ENCODE measurements at places on chromosomes 2 and 18.

DNA sequence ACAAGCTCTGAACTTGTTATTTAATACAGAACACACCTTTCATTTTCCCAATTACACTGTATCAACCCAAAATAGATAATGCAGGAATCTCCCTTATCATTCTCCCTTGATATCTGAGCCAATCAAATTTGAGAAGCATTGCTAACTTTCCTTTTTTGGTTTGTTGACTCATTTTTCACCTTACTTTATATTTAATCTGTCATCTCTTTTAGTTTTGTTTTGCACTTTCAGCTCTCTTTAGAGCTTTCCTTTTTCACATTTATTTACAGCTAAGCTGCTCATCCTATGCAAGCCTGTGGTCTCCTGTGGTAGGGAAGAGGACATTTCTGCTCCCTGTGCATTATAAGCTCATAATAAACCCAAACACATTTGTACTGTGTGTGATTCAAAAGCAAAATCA lies 50.1 kb downstream of the ITGAV start:
- no peak for DNase-seq

DNA sequence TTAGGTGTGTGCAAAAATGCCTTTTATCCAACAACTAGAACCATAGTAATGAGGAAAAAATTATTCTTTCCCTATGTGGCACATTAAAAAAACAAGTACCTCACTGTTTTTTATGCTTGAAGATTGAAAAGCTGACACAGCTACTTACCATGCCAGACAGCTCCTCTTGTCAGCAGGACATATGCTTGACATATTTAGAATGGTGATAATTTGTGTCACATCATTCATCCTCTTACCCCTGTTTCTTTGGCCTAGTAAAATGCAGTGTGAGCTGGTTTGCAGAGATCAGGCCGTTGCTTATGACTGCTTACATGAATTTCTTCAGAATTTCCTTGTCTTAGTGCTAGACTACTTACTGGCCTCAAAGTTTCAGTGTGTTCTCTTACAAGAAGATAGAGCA lies 869.9 kb downstream of the LRP1B start:
- no peak for DNase-seq

DNA sequence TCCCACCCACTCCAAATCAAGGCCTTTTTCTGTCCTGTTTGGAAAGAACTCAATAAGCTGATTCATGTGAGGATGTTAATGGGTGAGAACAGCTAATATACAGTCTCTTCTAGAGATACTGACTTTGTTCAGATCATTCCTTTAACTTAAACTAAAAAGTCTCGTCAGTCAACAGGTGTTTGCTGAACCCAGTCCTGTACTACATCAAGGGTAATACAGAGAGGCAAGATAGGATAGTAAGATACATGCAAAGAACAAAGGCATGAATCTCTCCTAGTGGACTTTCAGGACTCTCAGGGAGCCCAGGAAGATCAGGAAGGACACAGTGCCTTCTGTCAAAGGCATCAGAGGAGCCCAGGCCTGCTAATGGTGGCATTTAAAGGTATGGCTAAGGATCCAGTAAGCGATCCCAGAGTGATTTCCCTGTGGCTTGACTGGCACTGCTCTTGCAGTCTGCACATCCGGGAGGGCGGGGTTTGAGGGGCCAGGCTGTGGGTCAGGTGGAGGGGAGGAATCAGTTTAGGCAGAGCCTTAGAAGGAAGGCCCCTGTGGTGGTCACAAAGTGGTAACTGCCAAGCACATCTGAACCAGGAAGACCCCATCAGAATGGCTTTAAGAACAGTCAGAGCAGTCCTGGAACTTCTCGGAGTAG lies 54.0 kb downstream of the EPAS1 start:
- no peak for DNase-seq

DNA sequence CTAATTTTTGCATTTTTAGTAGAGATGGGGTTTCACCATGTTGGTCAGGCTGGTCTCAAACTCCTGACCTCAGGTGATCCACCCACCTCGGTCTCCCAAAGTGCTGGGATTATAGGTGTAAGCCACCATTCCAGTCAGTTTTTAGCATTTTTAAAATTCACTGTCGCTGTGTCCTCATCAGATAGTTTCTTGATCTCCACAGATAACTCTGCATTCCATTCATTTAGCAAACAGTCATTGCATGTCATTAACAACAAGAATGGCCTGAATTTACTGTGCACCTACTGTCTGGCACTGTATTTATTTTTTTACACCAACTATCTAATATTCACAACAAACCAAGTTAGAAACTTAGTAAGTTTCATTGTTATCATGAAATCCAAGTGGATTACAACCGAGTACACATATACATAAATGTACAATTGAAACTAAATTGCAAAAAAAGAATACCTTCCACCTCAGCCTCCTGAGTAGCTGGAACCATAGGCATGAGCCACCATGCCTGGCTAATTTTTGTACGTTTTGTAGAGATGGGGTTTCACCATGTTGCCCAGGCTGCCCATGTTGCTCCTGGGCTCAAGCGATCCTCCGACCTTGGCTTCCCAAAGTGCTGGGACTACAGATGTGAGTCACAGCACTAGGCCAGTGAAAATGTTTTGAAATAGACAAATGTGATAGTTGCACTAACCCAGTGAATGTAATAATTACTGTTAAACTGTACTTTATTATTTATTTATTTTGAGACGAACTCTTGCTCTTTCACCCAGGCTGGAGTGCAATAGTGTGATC lies 4.3 kb downstream of the MCEE start:
- no peak for DNase-seq

DNA sequence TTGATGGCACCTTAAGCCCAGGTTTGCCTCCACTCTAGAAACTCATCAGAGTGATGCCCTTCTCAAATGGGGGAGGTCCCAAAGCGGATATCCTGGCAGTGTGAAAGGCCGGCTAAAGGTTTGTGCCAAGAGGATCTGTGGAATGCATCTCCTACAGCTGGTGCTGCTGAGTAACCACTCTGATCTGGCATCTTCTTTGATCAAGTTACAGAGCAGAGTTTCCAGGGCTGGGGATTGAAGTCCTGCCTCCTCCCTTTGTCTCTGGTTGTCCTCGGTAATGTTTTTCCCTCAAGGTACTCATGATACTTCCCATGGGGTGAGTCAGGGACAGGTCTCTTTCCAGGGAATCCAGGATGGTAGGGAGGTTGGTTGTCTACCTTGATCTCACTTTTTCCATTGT lies 24.6 kb downstream of the PRKRA start:
- DNase-seq: no peak
